Mammary epithelial cell (primary cell): ENCODE measurements at places on chromosomes 6 and 20. TPM values are rescaled to one million over a fixed set of nuclear protein-coding genes. Genes with fewer than 3 reads are reported as not detected.

DNA sequence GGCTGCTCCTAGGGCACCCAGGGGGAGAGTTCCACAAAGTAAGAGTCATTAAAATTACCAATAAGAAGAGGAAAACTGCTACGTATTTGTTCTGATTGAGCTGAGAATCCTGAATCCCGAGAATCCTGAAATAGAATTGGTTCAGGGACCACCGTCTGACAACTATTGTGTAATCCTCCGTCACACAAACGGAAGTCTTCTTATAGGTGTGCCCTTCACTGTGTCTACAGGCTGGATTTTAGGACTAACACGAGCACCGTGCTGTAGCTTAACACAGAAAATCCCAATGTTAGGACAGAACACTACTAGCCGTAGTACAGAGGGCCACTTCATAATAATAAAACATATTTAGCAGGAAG lies 50.6 kb upstream of the RNF182 start:
- DNase-seq = no peak

The BANF2 gene
- total RNA-seq = not detected

The TFAP2A gene
- 112 and 123 TPM in 2 replicates for total RNA-seq

- no peak for DNase-seq
These were observed 166.6 kb upstream of the AKAP12 start for GRCh38 chr6:151073146-151073545.

- DNase-seq = no peak
These were observed 77.7 kb downstream of the UBE3D start for GRCh38 chr6:82987951-82988350.

The CGAS gene
- 1.6 and 2.4 TPM in 2 replicates for total RNA-seq

- DNase-seq = no peak
These were observed 76.6 kb downstream of the SOD2 start for GRCh38 chr6:159616456-159616855.

GRCh38 chr6:150566486-150566885 lies 33.2 kb upstream of the PLEKHG1 start:
- peak; percentile 62 for DNase-seq

DNA sequence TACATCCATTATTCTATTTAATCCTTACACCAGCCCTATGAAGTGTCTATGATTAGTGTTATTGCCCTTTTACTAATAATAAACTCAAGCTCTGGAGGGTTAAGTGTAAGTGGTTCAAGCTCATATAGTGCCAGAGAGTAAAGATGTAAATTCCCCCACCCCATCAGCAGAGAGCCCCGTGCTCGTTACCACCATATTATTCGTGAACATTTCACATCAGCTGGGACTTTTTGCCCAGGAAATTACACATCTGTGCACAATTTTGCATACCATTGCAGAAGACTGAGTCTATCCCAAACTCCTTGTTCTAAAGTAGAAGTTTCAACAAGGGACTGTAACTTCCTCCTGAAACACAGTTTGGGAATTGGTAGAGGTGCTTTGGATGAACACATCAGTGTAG lies 220.1 kb downstream of the BCAS1 start:
- no peak for DNase-seq

GRCh38 chr6:13710552-13711323 lies 897 bp downstream of the RANBP9 start:
- peak; percentile 32 for DNase-seq

DNA sequence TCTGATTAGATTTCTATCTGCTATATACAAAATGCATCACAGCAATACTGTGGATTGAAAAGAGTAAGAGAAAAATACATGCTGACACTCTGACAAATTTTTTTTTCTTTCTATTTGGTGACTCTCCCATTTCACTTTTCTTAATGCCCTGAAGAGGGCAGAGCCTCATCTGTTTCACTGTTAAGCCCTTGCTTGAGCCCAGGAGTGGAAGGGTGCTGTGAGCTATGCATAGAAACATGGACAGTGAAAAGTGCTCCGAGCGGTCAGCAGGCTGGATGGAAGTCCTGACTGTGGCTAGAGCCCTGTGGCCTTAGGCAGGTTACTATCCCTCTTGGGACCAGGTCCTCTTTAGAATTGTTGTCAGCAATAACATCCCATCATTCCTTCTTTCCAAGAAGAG lies 17.4 kb upstream of the CSE1L start:
- DNase-seq = peak; percentile 13

GRCh38 chr6:152458648-152459644 lies 178.2 kb downstream of the SYNE1 start:
- no peak for DNase-seq

DNA sequence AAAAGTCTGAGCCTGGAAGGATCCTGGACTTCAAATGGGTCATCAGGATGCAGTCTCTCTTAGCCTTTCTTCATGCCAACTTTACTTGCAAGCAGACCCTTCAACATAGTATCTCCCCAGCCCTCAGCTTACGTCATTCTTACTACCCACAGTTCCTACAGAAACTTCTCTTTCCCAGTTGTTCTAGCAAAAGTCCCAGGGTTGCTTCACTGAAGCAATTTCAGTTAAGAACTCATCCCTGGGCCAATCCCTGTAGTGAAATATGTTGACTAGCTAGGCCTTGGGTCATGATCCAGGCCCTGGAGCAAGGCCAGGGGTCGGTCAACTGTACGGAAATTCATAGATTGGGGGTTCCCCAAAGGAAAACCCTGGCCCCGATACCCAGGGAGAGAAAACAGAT lies 8.6 kb upstream of the FAM83D start:
- no peak for DNase-seq

The AVP gene
- total RNA-seq = not detected

The EMILIN3 gene
- not detected for total RNA-seq

- no peak for DNase-seq
These were observed 87.7 kb upstream of the HMGCLL1 start for GRCh38 chr6:55666606-55667225.

DNA sequence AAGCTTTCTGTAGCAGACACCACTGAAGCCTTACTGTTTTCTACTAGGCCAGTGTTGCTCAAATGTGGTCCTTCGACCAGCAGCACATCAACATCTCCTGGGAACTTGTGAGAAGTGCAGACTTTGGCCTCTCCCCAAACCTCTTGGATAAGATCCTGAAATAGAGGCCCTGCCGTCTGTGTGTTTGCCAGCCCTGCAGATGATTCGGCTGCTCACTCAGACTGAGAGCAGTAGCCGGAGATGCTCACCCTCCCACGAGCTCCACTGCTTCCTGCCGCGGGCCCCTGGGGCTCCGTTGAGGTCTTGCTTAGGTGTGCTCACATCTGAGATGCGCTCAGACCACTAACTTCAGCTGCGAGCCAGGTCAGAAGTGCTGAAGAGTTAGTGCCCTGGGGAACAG lies 129.5 kb upstream of the SSTR4 start:
- DNase-seq = no peak

- no peak for DNase-seq
These were observed 56.1 kb downstream of the ADGRG6 start for GRCh38 chr6:142357879-142358278.

GRCh38 chr20:58993332-58994248 lies 12.5 kb downstream of the NELFCD start:
- no peak for DNase-seq

The LY6G6F gene
- total RNA-seq = not detected in 2 replicates

DNA sequence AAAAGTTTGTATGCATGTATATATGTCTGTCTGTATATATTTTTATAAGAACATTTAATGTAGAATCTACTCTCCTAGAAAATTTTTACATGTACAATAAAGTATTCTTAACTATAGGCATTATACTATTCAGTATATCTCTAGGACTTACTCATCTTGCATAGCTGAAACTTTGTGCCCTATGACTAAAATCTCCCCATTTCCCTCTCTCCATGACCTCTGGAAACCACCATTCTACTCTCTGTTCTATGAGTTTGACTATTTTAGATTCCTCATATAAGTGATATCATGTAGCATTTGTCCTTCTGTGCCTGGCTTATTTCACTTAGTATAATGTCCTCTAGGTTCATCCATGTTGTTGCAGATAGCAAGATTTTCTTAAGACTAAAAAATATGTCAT lies 205.1 kb upstream of the SMLR1 start:
- DNase-seq = peak; percentile 53
